Fibroblast of upper back skin (primary cell): ENCODE measurements at places on chromosomes 6 and 20.

GRCh38 chr20:32543570-32544259 lies 41.4 kb downstream of the NOL4L start:
- DNase-seq: no peak

DNA sequence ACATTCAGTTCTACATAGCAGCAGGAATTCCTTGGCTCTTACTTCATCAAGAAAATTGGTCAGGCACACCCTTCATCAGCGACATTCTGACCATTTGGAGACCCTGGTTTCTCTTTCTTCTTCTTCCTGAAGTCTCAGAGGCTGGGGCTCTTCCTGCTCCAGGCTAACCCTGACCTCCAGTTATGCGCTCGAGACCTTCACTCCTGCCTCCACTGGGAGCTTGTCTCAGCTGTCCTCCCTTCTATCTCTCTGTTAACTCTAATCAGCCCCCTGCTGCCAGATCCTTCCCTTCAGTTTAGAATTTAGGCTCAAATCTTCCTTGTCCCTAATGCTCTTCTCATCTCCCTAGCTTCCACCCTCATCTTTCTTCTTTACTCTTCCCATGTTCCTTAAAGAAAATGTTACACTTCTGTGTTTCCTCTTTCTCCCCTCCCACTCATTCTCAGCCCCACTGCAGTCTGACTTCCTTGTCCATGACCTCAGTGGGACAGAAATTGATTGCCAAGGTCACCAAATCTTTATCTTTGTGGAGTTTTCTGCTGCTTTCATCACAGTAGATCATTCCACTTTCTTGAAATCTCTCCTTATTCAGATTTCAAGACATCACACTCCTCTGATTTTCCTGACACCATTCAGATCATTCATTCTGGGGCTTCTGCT lies 8.4 kb upstream of the HLA-DOA start:
- no peak for DNase-seq

DNA sequence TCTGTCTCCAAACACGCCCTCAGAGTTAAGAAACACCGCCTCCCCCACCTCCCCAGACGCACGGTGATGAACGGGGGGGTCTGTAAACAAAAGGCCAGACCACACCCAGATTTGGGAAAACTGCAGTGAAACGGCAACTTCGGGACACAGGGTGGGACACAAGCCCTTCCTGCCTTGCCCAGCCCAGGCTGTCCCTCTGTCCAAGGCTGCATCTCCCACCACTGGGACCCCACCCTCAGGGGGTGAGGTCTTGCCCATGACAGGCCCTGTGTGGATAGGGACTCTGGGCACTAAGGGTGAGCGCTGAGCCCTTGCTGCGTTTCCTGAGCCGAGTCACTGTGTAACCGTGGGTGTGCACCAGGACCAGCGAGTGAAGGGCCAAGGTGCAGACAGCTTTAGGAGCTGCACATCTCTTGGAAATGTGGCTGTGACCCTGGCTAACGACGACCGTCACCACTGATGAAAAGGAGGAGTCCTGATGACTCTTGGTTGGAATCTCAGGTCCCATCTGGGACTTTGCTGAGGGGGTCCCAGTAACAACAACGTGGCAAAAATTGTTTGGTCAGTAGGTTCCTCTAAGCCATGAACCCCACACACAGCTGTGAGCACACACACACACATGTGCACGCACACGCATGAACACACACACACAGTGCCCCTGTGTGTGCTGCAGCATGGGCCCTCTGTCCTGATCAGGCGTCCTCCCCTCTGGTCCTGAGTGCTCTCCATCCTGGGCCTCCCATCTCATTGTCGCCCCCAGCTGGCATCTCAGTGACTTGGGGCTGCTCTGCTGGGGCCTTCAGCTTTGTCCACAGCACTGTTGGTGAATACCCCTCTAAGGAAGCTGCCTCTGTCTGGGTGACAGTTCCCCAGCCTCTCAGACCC lies 100.6 kb downstream of the RAMACL start:
- DNase-seq: no peak

GRCh38 chr20:63009045-63009961 lies 2.5 kb upstream of the BHLHE23 start:
- peak; percentile 49 for DNase-seq

GRCh38 chr6:89140347-89141156 lies 5.3 kb upstream of the PM20D2 start:
- peak; percentile 50 for DNase-seq

GRCh38 chr6:169246445-169246844 lies 7.2 kb downstream of the THBS2 start:
- DNase-seq: no peak

DNA sequence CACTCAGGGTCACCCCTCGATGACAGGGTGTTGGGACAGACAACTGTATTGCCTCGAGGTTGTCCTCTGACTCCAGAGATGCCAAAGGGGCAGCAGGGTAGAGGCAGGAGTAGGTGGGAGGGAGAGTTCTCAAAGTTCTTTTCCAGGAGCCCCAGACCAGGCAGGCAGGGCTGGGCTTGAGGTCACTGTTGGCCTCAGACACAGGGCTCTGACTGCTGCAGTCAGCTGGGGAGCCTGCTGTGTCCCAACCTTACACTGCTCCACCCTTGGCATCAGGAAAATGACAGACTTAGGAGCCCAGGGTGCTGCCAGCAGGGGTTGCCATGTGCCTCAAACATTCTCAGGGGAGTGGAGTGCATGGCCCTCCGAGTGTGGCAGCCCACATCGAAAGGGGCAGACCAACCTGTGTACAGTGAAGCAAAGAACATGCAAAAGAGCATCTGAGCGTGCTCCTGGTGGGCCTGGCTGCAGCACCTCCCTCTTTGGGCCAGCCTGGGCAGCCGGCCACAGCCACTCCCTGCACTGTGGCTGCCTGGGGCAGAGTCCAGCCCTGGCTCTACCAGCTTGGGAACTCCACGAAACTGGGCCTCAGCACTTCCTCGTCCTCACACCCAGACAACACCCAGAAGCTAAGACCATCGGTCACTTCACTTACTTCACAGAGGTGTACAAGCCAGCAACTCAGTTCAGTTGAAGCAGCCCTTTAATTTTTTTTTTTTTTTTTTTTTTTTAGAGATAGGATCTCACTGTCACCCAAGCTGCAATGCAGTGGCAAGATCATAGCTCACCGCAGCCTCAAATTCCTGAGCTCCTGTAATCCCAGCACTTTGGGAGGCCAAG lies 24.0 kb downstream of the C6orf132 start:
- DNase-seq: no peak

GRCh38 chr6:149086363-149086762 lies 231.1 kb upstream of the TAB2 start:
- DNase-seq: no peak

DNA sequence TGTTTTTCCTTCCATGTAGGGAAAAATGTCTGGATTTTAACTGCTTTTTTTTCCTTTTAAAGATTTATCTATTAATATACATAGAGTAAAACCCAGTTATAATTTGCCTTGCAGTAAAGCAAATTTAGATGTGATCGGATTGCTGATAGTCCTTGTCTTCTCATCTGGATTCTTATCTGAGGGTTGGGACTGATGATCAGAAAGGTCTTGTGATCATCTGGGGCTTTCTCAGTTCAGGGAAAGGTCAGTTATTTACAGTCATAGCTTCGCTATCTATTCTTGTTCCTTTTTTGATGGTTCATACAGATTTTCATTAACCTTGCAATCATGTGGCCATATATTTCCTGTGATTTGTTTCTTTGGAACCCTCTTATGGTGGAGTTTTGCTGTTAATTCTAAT lies 63.8 kb upstream of the CLDN20 start:
- no peak for DNase-seq

DNA sequence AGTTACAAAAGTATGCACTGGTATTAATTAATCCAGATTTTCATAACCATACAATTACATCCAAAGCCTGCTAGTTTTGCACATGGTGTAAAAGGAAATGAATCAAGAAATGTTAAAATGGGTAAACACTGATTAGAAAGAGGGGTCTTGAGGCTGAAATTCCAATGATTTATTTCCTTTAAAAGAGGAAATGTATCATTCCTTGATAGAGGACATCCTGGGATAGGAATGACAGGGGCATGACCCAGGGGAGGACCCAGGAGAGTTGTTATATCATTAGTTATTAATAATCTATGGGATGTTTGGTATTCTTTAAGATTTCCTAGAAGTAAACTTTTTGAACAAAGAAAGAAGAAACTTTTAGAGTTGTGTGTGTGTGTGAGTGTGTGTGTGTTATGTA lies 18.2 kb downstream of the AK9 start:
- DNase-seq: no peak

GRCh38 chr20:37355252-37356180 lies 9.6 kb downstream of the SRC start:
- no peak for DNase-seq

DNA sequence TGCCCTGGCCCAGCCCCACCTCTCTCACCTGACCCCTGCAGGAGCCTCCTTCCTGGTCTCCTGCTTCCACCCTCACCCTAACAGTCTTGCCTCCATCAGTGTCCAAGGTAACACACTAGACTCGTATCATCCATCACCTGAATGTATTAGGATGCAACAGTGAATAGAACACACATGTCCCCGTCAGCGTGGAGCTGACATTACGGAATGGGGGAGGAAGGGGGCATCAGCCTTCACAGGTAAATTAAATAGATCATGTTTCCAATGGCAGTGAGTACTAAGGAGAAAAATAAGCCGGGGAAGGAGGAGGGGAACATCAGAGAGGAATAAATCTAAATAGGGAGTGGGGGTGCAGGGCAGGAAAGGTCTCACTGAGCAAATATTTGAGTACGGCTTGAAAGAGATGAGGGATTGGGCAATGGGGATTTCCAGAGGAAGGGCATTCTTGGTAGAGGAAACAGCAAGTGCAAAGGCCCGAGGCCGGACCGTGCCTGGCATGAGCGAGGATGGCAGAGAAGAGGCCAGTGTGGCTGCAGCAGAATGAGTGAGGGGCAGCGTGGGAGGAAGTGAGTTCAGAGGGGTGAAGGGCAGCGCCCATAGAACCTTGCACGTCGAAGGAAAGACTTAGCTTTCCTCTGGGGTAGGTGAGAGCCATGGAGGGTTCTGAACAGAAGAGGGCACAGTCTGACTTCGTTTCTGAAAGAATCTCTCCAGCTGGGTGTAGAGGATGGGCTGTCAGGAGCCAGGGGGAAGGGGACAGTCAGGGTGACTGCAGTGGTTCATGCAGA lies 110.1 kb upstream of the PTPN1 start:
- no peak for DNase-seq

DNA sequence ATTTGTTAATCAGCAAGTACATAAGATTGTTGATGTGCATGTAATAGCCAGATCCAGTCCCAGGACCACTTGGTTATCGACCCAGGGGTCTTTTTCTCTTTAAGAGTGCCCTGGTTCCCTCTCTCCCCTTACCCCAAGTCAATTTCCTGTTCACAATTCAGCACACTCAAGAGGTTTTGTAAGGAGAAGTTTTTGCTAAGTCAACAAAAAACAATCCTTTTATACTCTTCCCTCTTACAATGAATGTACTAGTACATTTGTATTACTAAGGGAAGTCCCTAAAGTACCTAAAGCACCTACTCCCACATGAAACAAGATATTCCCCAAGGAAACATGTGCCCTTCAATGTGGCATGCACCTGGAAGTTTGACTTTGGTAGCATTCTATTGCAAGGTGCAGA lies 1.6 kb upstream of the NT5DC1 start:
- no peak for DNase-seq

DNA sequence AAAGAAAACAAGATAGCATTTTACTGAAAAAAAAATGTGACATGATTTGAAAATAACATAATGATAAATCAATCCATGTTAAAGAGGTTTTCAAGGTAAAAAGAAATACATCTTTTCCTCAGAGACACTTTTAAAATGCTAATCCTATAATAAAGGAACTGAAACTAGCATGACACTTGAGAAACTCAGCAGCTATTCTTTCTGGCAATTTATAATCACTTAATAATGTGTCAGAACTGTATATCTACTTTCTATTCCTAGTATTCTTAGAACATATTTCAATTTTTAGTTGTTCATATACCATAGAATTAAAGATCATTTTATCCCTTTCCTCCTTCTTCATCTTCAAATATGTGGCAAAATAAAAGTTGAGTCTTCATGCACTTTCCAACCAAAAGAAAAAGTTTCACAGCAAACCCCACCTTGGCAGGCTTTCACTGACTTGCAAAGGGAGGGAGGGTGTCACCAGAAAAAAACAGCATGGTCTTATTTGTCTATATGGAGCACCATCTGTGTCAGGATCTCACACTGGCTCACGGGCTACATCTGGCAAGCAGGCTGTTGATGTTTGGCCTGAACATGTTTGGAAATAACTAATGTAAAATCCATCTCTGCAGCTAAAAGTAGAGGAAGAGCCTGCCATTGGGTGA lies 48.5 kb downstream of the FHL5 start:
- no peak for DNase-seq

- DNase-seq: no peak
These were observed 96.3 kb downstream of the SPTLC3 start for GRCh38 chr20:13105039-13105438.

- no peak for DNase-seq
These were observed 3.3 kb downstream of the SLC17A2 start for GRCh38 chr6:25927178-25927577.

DNA sequence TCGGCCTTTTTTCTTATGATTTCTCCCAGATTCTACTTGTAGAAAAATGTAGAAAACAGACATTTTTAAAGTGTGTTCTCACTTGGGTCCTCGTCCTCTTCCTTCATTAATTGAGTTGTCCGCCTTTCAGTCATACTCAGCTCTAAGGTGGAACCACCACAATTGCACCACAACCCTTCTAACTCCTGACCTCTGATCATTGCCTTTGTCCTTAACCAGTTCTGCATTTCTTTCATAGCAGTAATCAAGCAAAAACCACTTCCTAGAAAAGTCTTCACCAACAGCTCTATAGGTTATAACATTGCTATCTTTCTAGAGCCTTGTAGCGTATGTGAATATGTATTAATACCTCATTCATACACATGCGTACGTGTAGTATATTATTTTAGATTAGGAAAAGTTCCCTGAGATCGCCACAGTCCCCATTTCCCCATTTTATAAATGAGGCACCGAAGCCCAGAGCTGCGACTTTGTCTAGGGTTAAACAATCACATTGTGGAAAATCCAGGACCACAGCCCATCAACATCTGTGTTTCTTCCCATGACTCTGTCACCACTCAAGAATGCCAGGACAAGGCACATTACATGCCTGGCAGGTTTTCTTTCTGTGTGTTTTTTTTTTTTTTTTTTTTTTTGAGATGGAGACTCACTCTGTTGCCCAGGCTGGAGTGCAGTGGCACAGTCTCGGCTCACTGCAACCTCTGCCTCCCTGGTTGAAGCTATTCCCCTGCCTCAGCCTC lies 175.5 kb downstream of the BTBD3 start:
- no peak for DNase-seq

- DNase-seq: no peak
These were observed 14.2 kb downstream of the CHD6 start for GRCh38 chr20:41604002-41604401.

DNA sequence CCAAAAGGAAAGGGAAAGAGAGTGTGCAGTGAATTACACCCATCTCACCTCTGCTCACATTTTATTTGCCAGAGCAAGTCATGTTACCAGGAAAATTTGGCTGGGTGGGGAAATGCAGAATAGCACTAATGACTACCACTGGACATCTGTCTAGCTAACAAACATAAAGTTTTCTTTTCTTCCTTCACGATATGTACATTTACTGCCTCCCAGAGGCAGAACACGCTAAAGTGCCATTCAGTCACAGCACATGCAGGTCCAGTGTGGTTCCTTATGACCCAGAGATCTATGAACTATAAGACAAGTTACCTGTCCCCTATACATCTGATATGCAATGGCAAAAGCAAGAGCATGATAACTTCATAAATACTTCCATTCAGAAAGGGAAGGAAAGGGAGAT lies 194.1 kb downstream of the OGFRL1 start:
- peak; percentile 30 for DNase-seq

- DNase-seq: peak; percentile 86
These were observed 75.2 kb downstream of the OR2B2 start for GRCh38 chr6:27836783-27837624.

- DNase-seq: no peak
These were observed 470.3 kb upstream of the JARID2 start for GRCh38 chr6:14775528-14775927.

- DNase-seq: no peak
These were observed at the start of gene CDH26 for GRCh38 chr20:59958123-59958522. Gene CDH26 (plus strand): TSS chr20:59958423. CDS start chr20:59958727, 304 bp downstream.
